ENCODE measurements at places on chromosomes 1 and 21. TPM values are rescaled to one million over a fixed set of nuclear protein-coding genes. Genes with fewer than 3 reads are reported as not detected.

- H3K4me3 ChIP-seq = no peak overlapping the region
- H3K27me3 ChIP-seq = no peaks in the 10 kb centered on the region
- DNase-seq = no peak
Observed at GRCh38 chr1:31111290-31111951, 45.9 kb upstream of the PUM1 start.

TNFRSF8 gene
- not detected for total RNA-seq

IL12RB2 gene
- 0.36 TPM for total RNA-seq

DNA sequence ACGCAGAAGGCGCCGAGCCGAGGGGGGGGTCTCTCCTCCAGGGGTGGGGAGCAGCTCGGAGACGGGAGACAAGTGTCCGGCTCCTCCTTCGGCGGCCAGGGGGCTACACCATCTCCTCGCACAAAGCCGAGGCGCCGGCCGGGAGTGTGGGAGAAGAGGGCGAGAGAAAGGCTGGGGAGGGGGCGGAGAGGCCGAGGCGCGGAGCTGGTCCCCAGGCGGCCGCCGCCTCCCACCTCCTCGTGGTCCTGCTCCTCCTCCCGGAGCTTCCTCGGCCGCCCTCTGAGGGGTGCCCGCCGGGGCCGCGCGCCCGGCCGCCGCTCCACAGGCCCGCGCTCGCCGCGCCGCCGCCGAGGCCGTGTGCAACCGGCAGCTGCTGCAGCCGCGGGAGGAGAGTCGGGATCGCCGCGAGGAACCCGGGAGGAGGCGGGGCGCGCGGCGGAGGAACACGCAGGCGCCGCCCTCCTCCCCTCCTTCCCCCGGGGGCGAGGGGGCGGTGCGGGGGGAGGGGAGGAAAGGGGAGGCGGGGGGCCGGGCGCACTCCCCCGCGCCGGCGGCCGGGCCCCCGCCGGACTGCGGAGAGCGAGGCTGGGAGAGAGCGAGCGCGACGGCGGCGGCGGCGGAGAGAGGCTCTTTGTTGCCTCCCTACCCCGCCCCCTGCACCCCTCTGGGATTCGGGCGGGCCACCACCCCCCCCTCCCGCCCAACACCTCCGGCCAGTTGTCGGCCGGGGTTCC is at the start of gene ENAH:
TSS of gene ENAH (minus strand) at position 395 of the 734 bp plus-strand sequence. CDS start 433 bp downstream, outside the sequence.
- peaks cover 64% of the 10 kb centered on the region for H3K4me1 ChIP-seq
- H3K27ac ChIP-seq = peak within 1 kb of the TSS; percentile 97
- H3K36me3 ChIP-seq = peaks cover 2% of the 10 kb centered on the region
- DNase-seq = peak; percentile 71
- peak within 1 kb of the TSS; percentile 94 for H3K4me3 ChIP-seq

DNA sequence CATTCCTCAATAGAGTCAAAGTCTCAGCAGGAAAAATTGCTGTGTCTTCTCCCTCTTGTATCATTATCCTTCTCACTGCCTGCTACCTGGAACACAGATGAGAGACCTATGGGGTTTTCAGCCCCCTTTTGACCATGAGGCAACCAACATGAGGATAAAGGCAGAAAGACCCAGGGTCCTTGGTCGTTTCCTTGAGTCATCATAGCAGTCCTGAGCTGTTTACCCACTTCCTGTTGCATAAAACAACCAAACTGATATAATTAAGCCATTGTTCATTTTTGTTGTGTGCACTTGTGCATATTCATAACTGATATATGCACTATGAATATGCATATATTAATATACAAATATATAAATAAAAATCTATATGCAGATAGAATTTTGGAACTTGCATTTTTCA is 188.3 kb upstream of the MAP1LC3C start:
- H3K27me3 ChIP-seq = no peaks in the 10 kb centered on the region
- no peak overlapping the region for H3K27ac ChIP-seq
- no peaks in the 10 kb centered on the region for H3K36me3 ChIP-seq
- no peak for DNase-seq

DNA sequence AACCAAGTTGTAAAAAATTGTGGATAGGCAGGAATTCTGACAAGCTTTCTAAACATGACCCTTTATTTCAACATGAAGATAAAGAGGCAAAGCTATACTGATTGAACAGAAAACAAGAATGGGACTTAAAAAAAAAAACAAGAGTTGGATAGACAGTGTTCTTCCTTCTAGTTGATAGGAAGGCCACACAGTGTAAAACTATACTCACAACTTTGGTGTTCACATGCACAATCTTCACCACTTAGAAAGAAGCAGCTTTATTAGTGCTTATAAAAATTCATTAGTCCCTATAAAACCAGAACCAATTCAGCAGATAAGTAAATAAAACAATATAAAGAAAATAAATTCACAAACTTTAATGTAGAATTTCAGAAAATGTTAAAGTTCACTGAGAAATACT is 101.8 kb downstream of the AKT3 start:
- DNase-seq = no peak
- no peak overlapping the region for H3K27ac ChIP-seq
- no peaks in the 10 kb centered on the region for H3K36me3 ChIP-seq
- H3K4me1 ChIP-seq = peaks cover 66% of the 10 kb centered on the region
- H3K27me3 ChIP-seq = no peaks in the 10 kb centered on the region

DNA sequence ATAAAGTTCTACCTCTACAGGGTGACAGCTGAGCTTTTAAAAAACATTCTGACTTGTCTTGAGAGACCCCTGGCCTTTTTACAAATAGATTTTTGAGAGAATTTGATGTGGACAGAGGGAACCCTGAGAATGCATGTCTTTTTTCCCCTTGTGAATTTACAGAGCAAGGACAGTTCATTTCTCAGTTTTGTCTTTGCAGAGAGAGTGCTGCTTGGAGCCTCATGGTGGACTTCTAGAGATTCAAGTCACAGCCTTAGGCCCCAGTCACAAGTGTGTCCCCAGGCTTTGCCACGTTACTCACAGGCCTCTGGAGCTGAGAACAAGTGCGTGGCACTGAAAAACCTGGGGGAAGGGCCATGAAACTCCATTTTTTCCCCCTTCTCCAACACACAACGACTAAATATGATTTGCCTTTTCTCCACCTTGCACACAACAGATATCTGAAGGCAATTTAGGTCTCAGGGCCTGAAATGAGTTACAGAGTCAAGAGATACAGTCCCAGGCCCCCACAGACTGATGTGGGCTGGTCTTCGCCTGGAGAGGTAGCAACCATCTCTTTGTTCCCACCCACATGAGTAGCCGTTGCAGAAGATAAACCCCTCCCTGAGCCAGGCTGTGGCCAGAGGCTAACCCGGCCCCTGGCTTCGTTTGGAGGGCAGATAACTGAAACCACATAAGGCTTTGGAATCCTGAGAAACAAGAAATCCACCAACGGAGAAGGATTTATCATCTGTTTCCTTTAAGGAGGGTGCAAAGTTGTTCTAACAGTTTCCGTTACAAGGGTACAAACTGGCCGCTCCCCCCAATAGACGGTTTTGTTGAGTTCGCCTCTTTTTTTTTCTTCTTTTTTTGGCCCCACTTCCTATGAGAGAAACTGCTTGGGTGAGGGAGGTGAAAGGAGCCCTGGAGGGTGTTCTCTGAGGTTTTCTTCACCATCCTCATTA is 1.0 kb upstream of the PIGV start:
- DNase-seq = peak; percentile 32
- peaks cover 6% of the 10 kb centered on the region for H3K36me3 ChIP-seq
- H3K27me3 ChIP-seq = peaks cover 14% of the 10 kb centered on the region
- H3K4me1 ChIP-seq = peaks cover 66% of the 10 kb centered on the region

GRCh38 chr1:149978547-149979023 is 31.9 kb downstream of the OTUD7B start:
- H3K27me3 ChIP-seq = no peaks in the 10 kb centered on the region
- no peak overlapping the region for H3K4me3 ChIP-seq
- no peak for DNase-seq
- no peak overlapping the region for H3K27ac ChIP-seq

TPTE gene
- total RNA-seq = not detected

DNA sequence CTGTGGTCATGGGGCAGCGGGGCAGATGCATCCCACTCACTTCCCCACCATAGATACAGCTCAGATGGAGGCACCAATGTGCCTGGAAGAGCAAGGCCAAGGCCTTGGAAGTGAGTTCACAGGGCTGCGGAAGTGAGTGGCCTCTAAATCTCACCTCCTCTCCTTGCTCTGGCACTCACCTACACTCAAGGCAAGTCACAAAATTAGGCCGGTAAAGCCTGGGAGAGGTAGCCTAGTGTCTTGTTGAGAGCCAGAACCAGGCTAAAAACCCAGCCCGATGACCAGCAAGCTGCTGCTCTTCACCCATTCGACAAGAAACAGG is 57.5 kb downstream of the SSBP3 start:
- no peak overlapping the region for H3K27ac ChIP-seq
- H3K27me3 ChIP-seq = no peaks in the 10 kb centered on the region
- no peak overlapping the region for H3K4me3 ChIP-seq
- no peaks in the 10 kb centered on the region for H3K36me3 ChIP-seq
- H3K4me1 ChIP-seq = peaks cover 25% of the 10 kb centered on the region
- no peak for DNase-seq

- H3K36me3 ChIP-seq = no peaks in the 10 kb centered on the region
- H3K27ac ChIP-seq = peak within 1 kb of the TSS; percentile 78
- H3K4me3 ChIP-seq = peak within 1 kb of the TSS; percentile 98
- H3K4me1 ChIP-seq = peaks cover 21% of the 10 kb centered on the region
- DNase-seq = peak; percentile 92
- peaks cover 89% of the 10 kb centered on the region for H3K27me3 ChIP-seq
Observed at GRCh38 chr1:117605774-117606648, at the start of gene TENT5C. TENT5C (plus strand) TSS chr1:117606048; CDS start chr1:117622869, 16,821 bp downstream.

- peaks cover 18% of the 10 kb centered on the region for H3K27me3 ChIP-seq
- H3K4me1 ChIP-seq = peaks cover 55% of the 10 kb centered on the region
- no peak overlapping the region for H3K27ac ChIP-seq
- no peak for DNase-seq
- no peak overlapping the region for H3K4me3 ChIP-seq
Observed at GRCh38 chr21:42232176-42232825, 13.4 kb downstream of the ABCG1 start.

- peaks cover 20% of the 10 kb centered on the region for H3K4me1 ChIP-seq
- DNase-seq = no peak
- no peaks in the 10 kb centered on the region for H3K36me3 ChIP-seq
- no peak overlapping the region for H3K27ac ChIP-seq
- H3K27me3 ChIP-seq = no peaks in the 10 kb centered on the region
Observed at GRCh38 chr1:90795431-90795830, 78.3 kb upstream of the BARHL2 start.

DNA sequence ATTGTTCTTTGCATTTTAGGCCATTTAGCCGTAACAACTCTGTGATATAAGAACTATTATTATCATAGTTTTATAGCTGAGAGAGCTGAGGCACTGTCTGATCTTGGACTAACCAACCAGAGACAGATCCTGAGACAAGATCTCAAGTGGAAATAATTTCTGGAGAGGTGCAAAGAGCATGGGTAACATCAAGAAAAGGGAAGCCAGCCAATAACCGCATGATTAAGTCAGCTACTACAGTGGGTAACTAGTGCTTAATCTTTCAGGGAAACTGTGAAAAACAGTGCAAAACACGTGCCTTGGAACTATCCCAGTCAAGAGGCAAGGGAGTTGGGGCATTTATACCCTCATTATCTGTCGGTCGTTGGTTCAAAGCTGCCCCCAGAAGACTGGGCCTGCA is 105.8 kb downstream of the OMA1 start:
- no peak for DNase-seq
- H3K27me3 ChIP-seq = no peaks in the 10 kb centered on the region
- no peaks in the 10 kb centered on the region for H3K4me1 ChIP-seq
- no peak overlapping the region for H3K27ac ChIP-seq
- no peak overlapping the region for H3K4me3 ChIP-seq
- no peaks in the 10 kb centered on the region for H3K36me3 ChIP-seq

GRCh38 chr1:55423376-55423775 is 208.2 kb upstream of the USP24 start:
- no peaks in the 10 kb centered on the region for H3K36me3 ChIP-seq
- DNase-seq = no peak
- H3K4me3 ChIP-seq = no peak overlapping the region
- no peaks in the 10 kb centered on the region for H3K27me3 ChIP-seq

DNA sequence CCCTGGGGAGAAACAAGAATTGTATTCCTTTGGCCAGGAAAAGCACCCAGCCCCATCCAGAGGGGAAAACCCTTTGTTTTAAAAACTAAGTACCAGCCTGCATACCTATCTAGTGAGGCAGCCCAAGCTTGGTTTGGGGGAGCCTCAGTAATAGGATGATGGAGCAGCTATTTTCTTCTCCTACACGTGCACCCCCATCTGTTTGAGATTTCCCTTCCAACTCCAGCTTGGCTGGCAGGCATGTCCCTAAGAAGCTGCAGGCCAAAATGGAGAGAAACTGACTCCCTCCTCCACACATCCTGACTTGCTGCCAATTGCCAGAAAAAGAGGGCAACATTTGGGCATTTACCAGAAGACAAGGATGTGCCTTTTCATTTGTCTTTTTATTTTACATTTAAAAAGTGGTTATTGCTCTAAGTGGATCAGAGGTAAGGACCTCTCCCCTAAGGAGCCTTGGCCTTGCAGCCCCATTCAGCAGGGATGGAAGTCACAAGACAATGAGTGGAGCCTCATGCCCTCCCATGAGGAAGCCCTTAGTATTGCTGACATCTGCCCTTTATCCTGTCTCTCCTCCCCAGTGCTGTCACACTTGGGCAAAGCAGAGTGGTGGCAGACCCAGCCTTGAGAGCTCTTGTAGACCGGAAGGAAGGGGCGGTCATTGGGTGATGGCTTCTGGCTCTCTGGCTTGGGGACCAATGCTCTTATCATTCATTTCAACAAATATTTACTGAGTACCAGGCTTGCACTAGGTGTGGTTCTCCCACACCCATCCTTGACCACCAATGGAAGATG is 8.6 kb downstream of the FNDC5 start:
- peaks cover 6% of the 10 kb centered on the region for H3K4me1 ChIP-seq
- H3K27ac ChIP-seq = no peak overlapping the region
- DNase-seq = no peak
- H3K4me3 ChIP-seq = no peak overlapping the region

TMEM52 gene
- 4.6 TPM for total RNA-seq

- H3K4me3 ChIP-seq = peak overlapping the region; percentile 41
- peak; percentile 19 for DNase-seq
- H3K4me1 ChIP-seq = peaks cover 58% of the 10 kb centered on the region
- no peaks in the 10 kb centered on the region for H3K27me3 ChIP-seq
Observed at GRCh38 chr1:245216366-245217115, 61.8 kb downstream of the KIF26B start.

DNA sequence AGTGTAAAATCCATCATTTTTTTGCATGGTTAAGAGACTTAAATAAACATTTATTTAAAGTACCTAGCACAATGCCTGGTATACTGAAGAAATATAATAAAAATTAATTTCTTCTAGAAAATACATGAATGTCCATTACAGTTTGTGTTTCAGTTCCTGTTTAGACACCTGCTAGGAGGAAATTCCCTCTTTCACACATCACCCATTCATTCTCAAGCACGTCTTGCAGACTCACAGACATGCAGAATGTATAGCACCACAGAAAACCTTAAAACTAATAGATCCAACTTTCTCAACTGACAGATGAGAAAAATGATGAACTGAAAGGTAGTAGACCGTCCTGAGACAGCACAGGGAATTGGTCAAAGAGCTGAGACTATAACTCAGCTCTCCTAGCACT is 172.2 kb upstream of the C8B start:
- H3K27me3 ChIP-seq = no peaks in the 10 kb centered on the region
- H3K27ac ChIP-seq = no peak overlapping the region
- no peak for DNase-seq
- H3K4me1 ChIP-seq = peaks cover 11% of the 10 kb centered on the region
- no peaks in the 10 kb centered on the region for H3K36me3 ChIP-seq

PTPRU gene
- total RNA-seq = 5.1 TPM

All from neural crest cell (in vitro differentiated cells).